Esophagus muscularis mucosa (tissue), 4 donors: ENCODE measurements at places on chromosomes 3 and 15.

- DNase-seq: no peak
Observed at GRCh38 chr3:43994657-43995546, 246.8 kb upstream of the TOPAZ1 start.

DNA sequence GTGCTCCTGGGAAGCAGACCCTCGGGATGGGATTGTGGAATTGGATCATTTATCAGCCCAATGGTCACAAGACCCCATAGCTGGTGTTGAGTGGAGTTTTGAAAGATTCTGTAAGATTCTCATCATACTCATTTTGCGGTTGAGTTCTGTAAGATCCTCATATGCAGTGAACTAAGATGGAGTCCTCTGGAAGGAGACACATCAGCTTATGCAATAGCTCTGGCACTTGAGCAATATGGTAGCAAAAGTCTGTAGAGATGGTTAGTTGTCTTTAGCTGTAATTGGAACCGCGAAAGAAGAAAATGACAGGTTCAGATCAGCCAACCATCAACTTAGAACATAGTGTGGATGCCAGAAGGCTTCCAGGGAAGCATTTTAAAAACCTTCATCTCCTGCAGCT, 184.5 kb upstream of the TSC22D2 start:
- DNase-seq: no peak

GRCh38 chr15:63308491-63308890, 31.1 kb downstream of the APH1B start:
- DNase-seq: no peak

DNA sequence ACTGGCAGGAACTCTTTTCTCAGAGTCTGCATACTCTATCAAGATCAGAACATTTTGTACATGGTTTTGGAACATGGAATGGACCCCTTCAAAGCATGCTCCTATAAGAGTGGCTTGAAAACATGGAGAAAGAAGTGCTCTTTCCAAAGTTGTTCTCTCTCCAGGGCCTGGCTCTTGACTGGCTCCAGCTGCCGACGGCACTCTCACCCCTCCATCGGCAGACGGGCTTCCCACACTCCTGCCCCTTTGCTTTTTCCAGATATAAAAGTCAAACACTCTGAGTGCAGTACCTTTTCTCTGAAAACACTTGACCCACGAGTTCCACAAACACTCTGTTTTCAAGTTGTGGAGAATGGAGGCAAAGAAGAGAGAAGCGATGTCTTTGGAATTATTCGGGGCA, 72.5 kb upstream of the ONECUT1 start:
- DNase-seq: no peak

- DNase-seq: no peak
Observed at GRCh38 chr15:62550106-62550505, 385.0 kb upstream of the C2CD4B start.

DNA sequence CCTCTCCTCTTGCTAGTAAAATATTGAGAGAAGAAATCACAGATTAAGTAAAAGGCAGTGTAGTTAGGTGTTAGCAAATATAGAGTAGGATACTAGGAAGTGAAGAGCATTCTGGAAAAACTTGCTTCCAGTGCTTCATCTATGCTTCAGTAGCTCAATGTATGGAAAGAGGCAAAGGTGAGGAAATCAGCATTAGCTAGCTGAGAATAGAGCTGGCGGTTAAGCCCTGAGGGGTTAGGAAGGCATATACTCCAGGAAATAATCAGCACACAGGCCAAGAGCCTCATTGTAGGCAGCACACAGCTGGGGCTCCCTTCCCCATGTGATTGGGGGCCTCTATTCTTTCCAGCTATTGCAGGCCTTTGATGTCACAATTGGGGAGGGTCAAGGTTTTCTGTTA, 13.8 kb downstream of the RCCD1 start:
- no peak for DNase-seq

GRCh38 chr15:73996939-73997338, 2.4 kb downstream of the PML start:
- DNase-seq: no peak

GRCh38 chr3:194472290-194472920, 14.4 kb downstream of the ATP13A3 start:
- DNase-seq: no peak

DNA sequence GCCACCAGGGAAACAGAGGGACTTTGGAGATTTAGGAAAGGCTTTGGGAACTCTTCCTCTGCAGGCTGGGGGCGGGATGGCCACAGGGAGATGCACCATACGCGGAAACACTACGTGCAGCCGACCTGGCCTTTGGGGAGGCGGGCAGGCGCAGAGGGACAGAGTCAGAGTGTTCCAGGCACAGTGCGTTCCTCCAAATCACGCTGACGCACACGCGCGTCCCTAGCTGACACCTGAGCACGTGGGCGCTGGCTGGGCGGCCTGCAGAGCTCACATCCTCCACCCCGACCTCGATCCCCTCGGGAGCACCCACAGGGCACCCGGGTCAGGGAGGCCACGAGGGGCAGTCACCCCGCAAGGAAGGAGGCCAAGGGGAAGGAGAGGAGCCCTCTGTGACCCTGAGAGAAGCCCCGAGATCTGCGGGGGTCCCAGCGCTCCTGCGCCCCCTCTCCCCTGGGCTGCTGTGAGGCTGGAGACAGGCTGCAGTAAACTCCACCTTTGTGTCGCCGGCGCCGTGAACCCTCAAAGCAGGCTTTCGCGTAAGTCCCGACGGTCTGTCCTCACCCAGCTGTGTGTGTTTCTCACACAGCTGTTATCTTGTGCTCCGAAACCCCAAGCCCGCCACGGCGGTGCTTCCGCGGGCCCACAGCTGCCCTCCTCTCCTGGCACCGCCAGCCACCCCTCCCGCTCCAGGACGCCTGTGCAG, 196.3 kb downstream of the OCA2 start:
- no peak for DNase-seq

DNA sequence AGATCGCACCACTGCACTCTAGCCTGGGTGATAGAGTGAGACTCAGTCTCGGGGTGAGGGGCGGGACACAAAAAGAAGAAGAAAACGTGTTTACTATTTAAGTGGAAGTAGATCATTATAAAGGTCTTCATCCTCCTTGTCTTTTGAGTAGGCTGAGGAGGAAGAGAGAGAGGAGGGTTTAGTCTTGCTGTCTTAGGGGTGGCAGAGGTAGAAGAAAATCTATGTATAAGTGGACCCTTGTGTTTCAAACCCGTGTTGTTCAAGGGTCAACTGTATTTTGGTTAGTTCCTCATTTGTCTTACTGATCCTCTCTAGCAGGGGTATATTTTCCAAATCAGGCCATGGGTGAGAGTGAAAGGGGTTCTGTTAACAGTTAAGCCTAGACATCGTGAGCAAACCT, 40.1 kb downstream of the TRIM71 start:
- DNase-seq: no peak

GRCh38 chr3:123818324-123818920, 65.7 kb downstream of the MYLK start:
- peak; percentile 66 for DNase-seq

DNA sequence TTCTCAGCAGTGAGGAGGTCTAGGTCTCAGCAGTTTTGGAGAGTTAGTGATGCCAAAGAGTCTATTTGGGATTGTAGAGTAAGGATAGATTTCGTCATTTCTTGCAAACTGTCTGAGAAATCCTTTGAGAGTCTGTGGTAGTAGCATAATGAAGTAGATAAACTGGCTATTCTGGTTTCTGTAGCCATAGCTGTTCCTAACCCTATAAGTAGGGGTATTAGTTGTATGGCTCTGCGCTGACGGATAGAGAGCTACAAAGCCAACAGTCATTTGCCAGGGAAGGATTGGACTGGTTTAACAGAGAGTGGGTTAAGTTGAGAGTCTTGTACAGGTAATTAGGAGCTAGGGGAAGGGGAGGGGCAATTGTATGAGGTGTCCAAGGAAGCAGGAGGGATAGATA, 50.6 kb downstream of the KLHDC8B start:
- DNase-seq: no peak

DNA sequence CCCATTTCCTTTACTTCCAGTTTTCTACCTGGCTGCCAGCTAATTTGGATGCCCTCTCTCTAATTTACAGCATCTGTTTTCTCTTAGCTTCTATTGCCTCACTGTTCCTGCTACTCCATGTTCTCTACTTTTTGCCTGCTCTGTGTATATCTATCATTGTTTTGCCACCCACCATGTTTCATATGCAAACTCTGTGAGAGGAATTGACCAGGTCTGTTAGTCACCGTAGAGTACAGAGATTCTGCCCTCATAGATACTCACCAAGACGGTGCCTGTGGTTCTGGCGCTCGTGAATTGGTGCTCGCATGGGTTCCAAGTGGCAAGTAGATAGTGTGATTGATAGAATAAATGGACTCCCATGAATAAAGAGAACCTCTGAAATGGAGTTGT, 288.8 kb downstream of the CNTN6 start:
- no peak for DNase-seq

GRCh38 chr15:39127925-39128617, 452.8 kb upstream of the THBS1 start:
- DNase-seq: no peak

GRCh38 chr15:33612721-33613304, 302.0 kb downstream of the RYR3 start:
- DNase-seq: no peak

GRCh38 chr3:105317841-105318240, 48.9 kb upstream of the ALCAM start:
- DNase-seq: no peak

DNA sequence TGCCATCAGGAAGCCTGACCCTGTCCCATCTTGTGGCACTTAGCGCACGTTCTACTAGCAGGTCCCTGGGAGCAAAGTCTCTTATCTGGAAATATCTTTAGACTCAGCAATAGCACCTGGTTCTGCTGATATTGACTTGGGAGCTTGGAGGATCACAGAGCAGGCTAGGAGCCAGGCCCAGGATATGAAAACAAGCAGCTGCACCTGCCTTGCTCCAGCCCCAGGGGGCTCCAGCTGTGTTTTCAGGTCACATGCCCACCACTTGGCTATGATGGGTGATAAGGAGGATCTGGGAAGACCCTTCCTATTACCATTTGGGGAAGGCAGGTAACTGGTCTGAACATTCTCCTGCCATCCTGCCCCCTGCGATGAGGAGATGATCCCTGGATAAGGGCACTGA, 87.8 kb downstream of the C3orf70 start:
- no peak for DNase-seq

DNA sequence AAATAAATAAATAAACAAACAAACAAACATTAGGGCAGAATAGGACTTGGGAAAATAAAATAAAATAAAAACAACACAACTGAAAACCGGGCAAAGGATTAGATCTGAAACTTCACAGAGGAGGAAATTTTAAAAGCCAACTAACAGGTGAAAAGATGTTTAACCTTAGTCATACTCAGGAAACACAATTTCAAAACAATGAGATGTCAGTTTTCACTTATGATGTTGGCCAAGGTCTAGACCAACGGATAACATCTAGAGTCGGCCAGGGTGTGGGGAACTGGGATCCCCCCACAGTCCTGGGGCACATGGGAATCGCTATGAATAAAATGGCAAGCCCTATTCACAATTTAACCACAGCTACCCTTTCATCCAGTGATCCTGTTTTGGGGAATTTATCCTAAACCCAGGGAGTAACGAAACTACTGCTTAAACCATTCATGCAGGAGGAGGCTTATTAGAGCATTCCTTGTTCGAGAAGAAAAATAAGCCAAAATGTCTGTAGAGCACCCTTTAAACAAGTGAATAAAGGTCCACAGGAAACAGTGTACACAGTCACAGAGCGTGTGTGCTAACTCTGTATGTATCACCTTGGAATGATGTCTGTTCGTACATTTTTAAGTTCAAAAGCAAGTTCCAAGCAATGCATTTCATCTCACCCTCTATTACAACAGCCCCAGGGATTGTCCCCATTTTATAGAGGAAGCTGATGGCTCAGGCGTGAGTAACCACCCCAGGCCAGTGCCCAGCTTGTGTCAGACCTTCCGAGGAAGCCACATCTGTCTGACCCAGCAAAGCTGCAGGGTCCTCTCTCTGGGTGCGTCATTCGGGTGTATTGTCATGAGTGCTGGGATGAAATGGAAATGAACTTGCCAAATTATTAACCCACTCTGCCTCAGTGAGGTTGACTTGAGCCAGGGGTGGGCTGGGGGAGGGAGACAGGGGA, 6.3 kb upstream of the ANPEP start:
- DNase-seq: no peak
